Right kidney (tissue), 9 donors: ENCODE measurements at places on chromosomes 4 and X.

DNA sequence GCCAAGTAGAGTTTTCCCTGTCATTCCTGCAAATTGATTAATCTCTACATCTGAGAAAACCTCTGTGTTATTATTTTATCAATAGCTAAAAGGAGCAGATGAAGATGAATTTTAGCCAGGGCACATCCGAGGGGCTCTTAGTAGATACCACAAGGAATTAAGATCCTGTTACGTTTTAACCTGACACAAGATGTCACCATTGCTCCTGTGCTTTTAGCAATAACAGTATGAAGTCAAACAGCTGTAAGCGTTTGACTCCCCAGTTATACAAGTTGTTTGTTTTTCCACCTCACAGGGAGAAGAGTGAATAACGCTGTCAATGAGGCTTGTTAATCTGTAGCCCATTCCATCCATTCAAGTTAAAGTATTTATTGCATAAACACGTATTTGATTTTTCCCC, 76.0 kb upstream of the AP1S2 start:
- no peak for DNase-seq

- DNase-seq, result no peak
Measured at GRCh38 chr4:173539986-173540385, 10.0 kb upstream of the HAND2 start.

DNA sequence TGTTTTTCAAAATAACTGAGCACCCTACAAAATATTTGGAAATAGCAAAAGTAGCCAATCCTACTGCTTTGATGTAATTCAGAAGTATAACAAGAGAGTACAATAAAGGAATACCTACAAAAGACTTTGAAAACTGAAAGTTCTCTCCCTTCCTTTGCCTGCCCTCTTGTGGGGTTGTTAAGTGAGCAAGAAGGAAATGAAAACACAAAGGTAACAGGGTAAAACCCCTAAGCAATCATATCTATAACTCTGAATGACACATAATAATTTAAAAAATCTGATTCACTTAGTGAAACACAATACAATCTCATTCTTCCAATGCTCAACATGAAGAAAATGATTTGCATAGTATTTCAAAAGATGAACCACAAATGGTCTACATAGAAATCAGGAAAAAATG, 98.2 kb downstream of the FRYL start:
- no peak for DNase-seq

- no peak for DNase-seq
Measured at GRCh38 chrX:155819525-155819924, 61.6 kb upstream of the VAMP7 start.

DNA sequence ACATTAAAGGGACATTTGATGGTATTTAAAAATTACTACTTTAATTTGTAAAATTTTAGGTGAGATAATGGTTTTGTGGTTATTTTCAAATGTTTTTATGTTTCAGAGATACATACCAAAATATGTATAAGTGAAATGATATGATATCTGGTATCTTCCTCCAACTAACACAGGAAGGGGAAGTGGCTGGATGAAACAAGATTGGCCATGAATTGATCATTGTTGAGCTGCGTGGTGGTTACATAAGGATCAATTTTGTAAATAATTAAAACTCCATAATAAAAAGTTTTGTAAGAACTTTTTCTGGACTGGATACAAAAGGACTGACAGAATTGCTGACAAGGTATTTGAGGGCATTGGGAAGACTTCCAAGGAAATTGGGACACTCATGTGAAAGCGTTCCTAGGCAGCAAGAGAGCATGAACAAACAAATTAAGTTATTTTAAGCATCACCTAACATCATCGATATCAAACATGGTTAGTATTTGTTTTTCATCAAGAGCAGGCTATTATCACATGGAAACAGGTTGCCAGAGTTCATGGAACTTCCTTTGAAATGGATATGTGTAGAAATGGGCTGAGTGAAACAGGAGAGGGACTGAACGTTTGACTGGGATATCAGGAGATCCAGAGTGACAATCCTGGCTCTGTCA, 4.4 kb upstream of the PGM2 start:
- no peak for DNase-seq

DNA sequence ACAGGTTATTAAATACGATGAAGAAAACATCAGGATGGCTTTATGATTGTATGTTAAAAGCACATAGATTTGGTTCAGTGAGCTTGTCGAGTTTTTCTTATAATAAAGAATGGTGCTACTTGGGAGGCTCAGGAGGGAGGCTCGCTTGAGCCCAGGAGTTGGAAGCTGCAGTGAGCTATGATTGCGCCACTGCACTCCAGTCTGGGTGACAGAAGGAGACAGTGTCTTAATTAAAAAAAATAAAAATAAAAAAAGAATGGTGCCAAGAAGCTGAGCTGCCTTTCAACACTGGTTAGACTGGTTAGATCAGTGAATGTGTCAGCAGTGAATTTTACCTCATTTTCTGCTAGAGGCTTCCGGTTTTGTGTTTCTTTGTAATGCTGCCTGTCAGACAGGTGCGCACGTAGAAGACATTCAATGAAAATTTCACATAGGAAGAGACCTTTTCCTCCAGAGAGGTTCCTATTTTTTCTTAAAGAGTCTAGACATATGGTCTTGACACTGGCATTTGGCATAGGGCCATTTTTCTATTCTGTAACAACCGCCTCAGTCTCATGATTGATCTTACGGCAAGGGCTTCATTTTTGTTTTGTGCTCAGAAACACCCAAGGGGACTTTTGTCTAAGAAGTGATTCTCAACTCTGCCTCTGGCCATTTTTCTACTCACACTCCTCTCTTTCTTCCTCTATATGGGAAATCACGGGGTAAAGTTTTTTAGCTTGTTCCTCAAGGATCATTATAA, 15.0 kb upstream of the ARSF start:
- DNase-seq, result no peak

GRCh38 chr4:47831026-47831679, 6.7 kb downstream of the CORIN start:
- DNase-seq, result no peak

GRCh38 chr4:156628858-156629257, 342.7 kb downstream of the PDGFC start:
- no peak for DNase-seq

DNA sequence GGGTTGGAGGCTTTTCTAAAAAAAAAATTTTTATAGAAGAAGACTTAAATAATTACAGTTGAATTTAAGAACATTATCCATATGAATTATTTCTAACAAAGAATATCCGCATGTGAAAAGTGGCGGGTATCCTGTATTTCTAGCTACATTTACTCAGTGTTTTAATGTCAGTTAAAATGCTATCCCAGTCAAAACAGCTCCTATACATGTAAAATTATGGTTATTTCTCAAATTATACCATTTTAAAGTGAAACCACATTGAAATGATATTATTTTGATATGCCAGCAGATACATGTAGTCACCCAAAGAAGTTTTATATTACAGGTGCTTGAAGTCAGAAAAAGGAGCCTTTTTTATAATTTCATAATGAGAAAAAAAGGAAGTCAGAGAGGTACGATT, 168.5 kb upstream of the ATOH1 start:
- DNase-seq, result no peak

DNA sequence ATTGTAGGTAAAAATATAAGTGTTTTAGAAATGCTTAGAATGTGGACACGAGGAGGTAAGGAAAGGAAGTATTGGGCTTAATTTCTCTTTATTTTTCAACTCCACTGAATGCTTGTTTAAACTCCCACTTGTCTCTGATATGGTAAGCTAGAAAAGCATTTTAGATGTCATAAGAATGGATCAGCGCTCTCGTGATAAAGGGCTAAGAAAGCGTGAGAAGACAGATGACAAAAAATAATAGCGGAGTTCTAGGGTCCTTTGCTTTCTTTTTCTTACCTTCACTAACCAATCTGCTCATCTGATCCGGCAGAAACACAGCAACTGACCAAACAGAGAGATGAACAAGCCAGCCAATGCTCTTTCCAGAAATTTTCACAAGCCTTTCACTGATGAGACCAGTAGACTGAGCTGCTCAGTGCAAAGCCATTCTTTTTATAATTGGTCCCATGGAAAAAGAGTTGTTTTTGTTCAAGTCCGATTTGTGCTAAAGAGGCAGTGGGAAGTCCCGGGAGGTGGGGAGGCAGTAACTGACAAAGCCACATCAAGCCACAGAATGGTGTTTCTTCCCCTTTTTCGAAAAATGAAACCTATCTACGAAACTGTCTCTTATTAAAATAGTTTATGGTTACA, at the start of gene TASL:
Gene TASL (minus strand): TSS at position 405 of the 630 bp plus-strand sequence. CDS start 17,411 bp downstream, outside the sequence.
- DNase-seq, result no peak

DNA sequence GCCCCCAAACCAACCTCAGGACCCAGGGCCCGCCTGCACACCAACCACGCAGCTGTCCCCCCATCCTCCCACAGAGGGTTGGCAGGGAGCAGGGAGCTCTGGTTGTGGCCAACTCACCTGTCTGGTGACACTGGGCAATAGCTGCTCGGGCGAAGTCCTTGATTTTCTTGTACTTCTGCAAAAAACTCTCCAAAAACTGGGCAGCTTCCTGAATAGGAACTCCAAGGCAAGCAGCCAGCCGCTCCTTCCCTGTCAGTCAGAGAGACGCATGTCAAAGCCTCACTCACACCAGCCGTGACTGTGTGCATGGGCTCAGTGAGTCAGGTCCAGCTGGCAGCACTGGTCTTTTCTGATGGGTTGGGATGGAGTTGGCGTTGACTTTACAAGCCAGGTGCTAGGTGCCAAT, 26.4 kb downstream of the NAT8L start:
- no peak for DNase-seq

GRCh38 chr4:145909281-145909715, 29.3 kb downstream of the ZNF827 start:
- no peak for DNase-seq

DNA sequence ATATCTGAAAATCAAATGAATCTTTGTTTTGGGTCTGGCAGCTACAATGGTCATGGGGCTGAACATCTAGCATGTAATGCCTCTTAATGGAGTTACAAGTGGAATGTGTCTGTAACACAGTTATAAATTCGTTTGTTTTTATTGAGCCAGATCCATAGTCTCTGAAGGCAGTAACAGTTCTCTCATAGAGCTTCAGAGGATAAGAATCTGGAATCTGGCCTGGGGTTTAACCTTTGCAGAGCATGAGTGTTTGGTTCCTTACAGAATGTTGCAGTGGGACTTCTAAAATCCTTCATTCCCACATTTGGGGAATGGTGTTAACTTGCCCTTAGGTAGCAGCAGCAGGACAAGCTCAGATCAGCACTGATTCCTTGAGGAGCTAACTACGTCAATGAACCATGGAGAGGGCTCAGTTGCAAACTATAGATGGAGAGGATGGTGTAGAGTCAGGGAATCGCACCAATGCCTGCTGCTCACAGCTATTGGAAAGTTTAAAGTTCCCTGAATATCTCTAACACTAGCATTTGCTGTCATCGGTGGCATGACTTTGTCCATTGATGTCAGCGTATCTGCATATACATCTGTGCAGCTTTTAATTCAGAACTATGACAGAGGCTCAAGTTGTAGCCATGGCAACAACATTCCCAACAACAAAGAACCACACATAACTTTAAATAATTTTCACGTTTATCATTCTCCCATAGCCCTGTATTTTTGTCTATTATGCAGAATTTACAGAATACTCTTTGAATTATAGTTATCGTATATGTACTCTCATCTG, 72.2 kb downstream of the RASGEF1B start:
- DNase-seq, result no peak

GRCh38 chr4:161554372-161554990, 609.3 kb downstream of the FSTL5 start:
- DNase-seq, result no peak

DNA sequence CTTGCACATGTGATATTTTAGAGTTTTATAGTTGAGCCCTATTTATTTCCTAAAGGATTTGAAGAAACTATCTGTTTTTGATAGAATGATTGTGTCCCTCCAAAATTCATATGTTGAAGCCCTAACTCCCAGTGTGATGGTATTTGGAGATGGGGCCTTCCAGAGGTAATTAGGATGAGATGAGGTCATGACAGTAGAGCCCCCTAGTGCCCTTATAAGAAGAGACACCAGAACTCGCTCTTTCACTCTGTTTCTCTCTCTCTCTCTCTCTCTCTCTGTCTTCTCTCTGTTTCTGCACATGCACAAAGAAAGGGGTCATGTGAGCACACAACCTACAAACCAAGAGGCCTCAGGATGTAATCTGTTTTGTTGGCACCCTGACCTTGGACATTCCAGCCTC, 921.9 kb upstream of the DIAPH2 start:
- no peak for DNase-seq

- no peak for DNase-seq
Measured at GRCh38 chr4:125091-125771, 930 bp downstream of the ZNF718 start.

- no peak for DNase-seq
Measured at GRCh38 chr4:13328591-13328990, 155.5 kb downstream of the RAB28 start.

DNA sequence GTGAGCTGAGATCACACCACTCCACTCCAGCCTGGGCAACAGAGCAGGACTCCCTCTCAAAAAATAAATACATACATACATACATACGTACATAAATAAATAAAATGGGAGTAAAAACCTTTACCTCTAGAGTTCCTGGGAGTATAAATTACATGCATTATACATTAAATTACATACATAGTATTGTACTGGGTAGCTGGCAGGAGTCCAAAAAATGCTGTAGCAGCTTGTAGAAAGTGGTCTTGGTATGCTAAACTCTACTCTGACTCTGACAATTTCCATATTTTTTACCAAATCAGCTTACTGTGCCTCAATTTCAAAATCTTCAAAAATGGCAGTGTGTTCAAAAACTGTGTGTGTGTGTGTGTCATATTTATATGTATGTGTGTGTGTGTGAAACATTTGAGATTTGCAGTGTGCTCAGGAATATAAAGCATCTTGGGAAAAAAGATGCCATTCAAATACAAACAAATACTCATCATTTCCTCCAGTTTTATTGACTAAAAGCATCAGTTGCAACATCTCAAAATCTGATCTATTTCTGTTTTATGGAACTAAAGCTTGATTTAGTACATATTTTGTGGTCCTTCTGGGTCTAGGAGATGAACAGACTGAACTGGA, 171.7 kb downstream of the SHROOM3 start:
- no peak for DNase-seq

DNA sequence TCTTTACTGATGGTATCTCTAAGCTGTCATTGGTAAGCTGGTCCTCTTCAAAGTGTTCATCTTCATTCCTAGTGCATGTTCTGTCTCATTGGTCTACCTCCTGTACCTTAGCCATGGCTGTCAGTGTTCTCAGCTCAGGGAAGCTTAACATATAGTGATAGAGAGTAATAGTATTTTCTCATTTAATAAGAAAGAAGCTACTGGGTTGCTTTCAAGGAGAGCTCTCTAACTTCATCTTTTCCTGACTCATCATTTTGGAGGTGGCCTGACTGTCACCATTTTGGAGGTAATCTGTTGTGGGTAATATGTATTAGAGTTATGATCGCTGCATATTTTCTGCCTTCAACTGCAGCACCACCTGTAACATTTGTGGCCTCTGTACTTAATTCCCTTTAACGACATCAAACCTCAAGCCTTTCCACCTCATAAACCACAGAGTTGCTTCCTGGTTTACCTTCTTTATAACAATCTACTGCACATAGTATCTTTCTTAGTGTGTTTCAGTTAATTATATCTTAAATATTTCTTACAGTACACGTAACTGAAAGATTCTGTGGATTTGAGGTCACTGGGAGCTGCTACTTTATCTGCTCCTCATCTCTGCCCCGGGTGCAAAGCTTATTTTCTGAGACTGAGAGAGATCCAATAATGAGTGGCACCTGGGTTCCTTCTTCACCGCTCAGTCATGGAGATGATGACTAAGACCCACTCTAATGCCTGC, 474.0 kb upstream of the TECRL start:
- peak; percentile 2 for DNase-seq
